ENCODE measurements at places on chromosomes 4 and X. TPM values are rescaled to one million over a fixed set of nuclear protein-coding genes. Genes with fewer than 3 reads are reported as not detected.

DNA sequence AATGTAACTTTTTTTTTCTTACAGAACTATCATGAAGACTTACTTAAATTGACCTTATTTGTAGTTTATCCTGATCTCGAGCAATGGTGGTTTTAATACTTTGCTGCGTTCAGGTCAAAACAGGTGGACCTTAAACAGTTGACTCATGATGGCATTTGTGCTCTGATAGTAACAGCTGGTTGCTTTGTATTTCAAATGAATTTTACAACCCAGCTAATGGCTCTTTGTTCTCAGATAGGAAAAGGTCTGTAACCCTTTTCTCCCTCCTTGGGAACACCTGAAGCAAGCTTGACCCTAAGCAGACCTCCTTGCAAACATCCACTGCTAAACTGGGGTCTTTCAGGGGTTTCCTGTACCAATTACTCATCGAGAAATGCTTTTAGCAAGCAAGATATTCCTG, 79.2 kb downstream of the F11 start:
- H3K4me3 ChIP-seq = no peak overlapping the region
- no peak for DNase-seq
- no peaks in the 10 kb centered on the region for H3K36me3 ChIP-seq
- H3K27me3 ChIP-seq = no peaks in the 10 kb centered on the region

DNA sequence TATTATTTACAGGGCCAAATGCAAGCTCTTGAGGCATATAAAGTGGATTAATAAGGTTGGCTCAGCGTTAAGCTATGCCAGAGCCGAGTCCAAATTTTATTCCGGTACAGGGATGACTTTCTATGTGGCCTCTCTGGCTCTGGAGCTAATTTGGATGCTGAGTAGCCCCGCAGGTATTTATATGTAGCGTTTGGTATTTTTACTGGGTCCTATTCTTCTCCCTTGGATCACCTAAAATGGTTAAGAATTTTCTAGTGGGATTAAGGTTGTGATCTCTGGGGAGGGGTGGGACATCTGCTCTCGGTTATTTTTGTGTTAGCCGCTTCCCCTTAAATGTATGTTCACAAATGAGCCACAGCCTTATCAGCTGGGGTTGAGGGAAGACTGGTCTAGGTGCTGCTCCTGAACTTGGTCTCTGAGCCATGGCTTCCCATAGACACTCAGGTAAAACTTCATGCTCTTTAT, 49.4 kb downstream of the FHL1 start:
- peaks cover 18% of the 10 kb centered on the region for H3K4me1 ChIP-seq
- no peaks in the 10 kb centered on the region for H3K36me3 ChIP-seq
- no peaks in the 10 kb centered on the region for H3K27me3 ChIP-seq
- no peak overlapping the region for H3K4me3 ChIP-seq
- no peak overlapping the region for H3K27ac ChIP-seq

DNA sequence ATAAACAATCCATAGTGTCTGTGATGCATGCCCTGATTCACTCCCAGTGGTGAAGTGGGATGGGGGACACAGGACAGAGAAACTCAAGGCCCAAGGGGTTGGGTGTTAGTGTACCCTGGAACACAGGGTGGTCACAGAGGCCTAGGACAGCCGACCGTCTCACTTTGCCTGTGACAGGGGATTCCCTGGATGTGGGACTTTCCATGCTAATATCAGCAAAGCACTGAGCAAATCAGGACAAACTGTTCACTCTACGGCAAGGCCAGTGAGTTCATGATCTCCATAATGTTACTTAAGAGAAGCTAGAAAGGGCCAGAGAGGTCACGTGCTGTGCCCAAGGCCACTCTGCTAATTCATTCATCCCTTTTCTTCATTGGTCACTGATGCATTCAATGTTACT, 158.7 kb upstream of the RBPJ start:
- no peaks in the 10 kb centered on the region for H3K4me1 ChIP-seq
- no peak overlapping the region for H3K27ac ChIP-seq
- H3K4me3 ChIP-seq = no peak overlapping the region
- DNase-seq = no peak

DNA sequence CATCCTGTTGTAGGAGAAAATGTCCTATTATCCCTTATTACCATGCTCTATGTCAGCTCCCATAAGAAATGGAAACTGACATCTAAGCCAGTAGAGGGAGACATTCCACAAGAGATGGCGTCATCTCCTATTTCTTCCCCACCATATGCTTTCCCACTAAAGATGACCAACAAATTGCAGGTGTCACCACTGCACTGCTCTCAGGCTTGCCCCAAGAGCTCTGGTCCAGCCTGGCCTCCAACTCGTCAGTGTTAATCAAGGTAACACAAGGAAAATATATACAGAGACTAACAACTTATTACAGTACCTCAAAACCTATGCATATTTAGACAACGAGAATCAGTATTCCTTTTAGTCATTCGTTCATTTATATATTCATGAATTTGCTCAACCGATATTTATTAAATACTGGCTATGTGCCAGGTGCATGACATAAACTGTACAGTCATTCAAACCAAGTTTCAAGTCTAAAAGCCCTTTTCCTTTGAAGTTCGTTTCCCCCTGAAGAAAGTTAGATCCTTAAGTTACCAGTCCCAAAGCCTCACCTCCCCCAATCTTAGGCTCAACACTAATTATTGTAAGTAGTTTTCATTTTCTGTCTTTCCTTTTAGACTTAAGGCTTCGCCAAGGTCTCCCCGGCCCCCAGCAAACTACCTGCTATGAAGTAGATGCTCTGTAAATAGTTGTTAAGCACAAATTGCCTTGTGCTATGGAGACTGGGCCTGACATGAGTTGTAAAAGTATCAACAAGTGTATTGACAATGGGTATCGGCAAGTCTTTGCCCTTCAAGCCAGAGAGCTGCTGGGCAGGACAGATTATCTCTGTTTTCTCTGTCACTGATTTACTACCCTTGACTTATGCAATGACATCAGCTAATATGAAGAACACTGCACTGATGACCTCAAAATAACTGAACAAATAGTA, 3.1 kb upstream of the FGB start:
- no peak overlapping the region for H3K4me3 ChIP-seq
- no peak overlapping the region for H3K27ac ChIP-seq
- no peaks in the 10 kb centered on the region for H3K27me3 ChIP-seq
- no peaks in the 10 kb centered on the region for H3K36me3 ChIP-seq

The RRH gene
- not detected for total RNA-seq

The FHL1 gene
- 28.4 TPM for total RNA-seq

Data from CD4-positive, alpha-beta T cell (primary cell).